ENCODE measurements at places on chromosomes 7 and 10. TPM values are rescaled to one million over a fixed set of nuclear protein-coding genes. Genes with fewer than 3 reads are reported as not detected.

HTR5A gene
- total RNA-seq = not detected

DNA sequence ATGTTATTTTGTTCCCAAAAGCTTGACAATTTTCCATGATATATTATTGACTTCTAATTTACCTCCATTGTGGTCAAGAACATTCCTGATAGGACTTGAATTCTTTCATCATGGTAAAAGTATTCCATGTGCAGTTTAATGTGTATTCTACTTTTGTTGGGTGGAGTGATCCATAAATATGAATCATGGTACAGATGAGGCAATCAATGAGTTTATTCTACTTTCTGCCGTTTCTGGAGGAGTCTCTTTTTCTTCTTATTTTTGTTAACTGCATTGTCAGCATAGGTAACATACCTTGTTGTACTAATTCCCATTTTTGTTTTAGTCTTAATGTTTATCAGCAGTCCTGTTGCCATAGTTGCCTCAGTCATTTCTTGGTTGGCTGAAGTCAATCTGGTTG lies 69.6 kb downstream of the SHOC2 start:
- H3K4me1 ChIP-seq = peaks cover 46% of the 10 kb centered on the region
- H3K4me3 ChIP-seq = no peak overlapping the region
- no peak for DNase-seq
- H3K27ac ChIP-seq = no peak overlapping the region
- no peaks in the 10 kb centered on the region for H3K27me3 ChIP-seq

DNA sequence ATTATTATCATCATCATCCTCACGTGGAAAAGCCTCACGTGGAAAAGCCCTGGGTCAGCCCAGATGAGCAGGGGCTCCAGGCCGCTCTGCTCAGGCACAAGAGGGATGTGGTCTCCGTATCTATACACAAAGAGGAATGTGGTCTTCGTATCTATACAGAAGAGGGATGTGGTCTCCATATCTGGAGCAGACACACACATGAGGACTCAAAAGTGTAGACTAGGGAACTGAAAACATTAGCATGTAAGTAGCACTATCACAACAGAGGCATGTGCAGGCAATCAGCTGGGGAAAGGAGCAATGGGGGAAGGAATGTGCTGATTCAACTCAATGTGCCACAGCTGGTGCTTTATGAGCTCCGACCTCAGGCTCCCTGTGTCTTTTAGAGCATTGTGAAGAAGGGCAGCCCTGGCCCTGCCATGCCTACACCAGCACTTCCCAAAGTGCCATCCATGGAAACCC lies 86.5 kb downstream of the PLXNA4 start:
- H3K27me3 ChIP-seq = no peaks in the 10 kb centered on the region
- H3K36me3 ChIP-seq = no peaks in the 10 kb centered on the region
- no peak overlapping the region for H3K27ac ChIP-seq
- H3K4me3 ChIP-seq = no peak overlapping the region
- H3K4me1 ChIP-seq = peaks cover 42% of the 10 kb centered on the region

GRCh38 chr7:126718419-126718818 lies 534.3 kb downstream of the GRM8 start:
- H3K27ac ChIP-seq = no peak overlapping the region
- H3K4me1 ChIP-seq = no peaks in the 10 kb centered on the region
- H3K36me3 ChIP-seq = no peaks in the 10 kb centered on the region
- DNase-seq = no peak
- peaks cover 2% of the 10 kb centered on the region for H3K27me3 ChIP-seq

GALNT17 gene
- not detected for total RNA-seq

GRCh38 chr10:28217848-28218247 lies 85.0 kb downstream of the MPP7 start:
- no peaks in the 10 kb centered on the region for H3K27me3 ChIP-seq
- H3K27ac ChIP-seq = peak overlapping the region; percentile 18
- peaks cover 30% of the 10 kb centered on the region for H3K4me1 ChIP-seq
- peak; percentile 29 for DNase-seq

DNA sequence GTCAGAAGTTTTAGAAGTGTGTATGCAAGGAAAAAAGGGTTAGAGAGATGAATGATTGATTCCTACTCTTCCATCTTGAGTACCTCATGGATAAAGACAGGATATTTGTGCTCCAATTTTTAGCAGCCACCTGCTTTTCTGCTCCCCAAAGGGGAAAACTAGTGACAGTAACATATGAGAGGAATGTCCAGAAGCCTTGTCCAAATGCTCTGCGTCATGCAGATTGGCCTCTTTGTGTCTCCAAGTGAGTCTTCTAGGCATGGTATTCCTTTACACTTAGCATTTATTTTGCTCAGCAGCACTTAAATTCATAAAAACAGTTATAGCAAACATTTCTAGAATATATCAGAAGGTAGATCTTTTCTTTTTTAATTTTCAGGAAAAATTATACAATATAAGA lies 306.8 kb downstream of the CNTNAP2 start:
- H3K27ac ChIP-seq = no peak overlapping the region
- no peaks in the 10 kb centered on the region for H3K36me3 ChIP-seq
- no peak overlapping the region for H3K4me3 ChIP-seq
- H3K27me3 ChIP-seq = no peaks in the 10 kb centered on the region
- no peak for DNase-seq
- H3K4me1 ChIP-seq = no peaks in the 10 kb centered on the region

- H3K27ac ChIP-seq = peak overlapping the region; percentile 55
- peaks cover 30% of the 10 kb centered on the region for H3K27me3 ChIP-seq
- H3K4me3 ChIP-seq = no peak overlapping the region
- DNase-seq = peak; percentile 54
- peaks cover 21% of the 10 kb centered on the region for H3K4me1 ChIP-seq
Observed at GRCh38 chr10:2948127-2948854, 119.1 kb upstream of the PFKP start.

TRPV6 gene
- not detected for total RNA-seq

IRF5 gene
- total RNA-seq = 7.7 TPM

GRCh38 chr10:81696609-81697388 lies 178.2 kb upstream of the NRG3 start:
- no peak for DNase-seq
- H3K4me1 ChIP-seq = no peaks in the 10 kb centered on the region
- no peak overlapping the region for H3K27ac ChIP-seq
- H3K27me3 ChIP-seq = no peaks in the 10 kb centered on the region
- H3K4me3 ChIP-seq = no peak overlapping the region

GRCh38 chr7:149716007-149716931 lies 57.1 kb downstream of the ZNF467 start:
- H3K27ac ChIP-seq = peak overlapping the region; percentile 52
- no peak for DNase-seq
- H3K4me3 ChIP-seq = peak overlapping the region; percentile 94

PFKFB3 gene
- 107 TPM for total RNA-seq

DNA sequence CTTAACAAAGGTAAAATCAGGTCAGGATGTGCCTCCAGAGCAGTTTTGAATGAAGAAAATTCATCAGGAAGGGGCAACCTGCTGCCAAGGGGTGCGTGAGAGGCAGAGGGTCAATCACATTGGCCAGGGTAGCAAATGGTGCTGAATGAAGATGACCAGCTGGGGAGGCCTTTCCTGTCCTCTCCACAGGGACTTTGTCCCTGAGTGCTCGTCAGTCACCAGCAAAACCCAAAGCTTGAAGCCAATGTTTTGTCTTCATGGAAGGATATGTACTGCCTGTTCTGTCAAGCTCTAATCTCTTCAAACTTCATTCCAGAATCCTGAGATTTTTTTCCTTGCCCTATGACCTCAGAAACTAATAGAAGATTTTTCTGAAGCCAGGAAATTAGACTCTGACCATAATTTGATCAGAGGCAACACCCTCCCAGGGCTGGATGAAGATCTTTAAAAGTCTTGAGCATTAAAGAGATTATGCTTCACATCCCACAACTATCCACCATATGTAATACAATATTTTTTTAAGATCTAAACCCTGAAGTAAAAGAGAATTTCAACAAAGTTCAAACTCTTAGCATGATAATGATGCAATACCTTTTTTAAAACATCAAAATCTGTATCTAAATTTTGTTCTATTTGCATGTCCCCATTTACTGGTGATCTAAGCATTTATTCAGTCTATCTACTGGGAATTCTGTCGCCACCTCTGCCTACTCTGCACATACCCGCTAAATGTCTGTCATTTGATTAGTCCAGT lies 243.0 kb downstream of the SNX13 start:
- no peak overlapping the region for H3K27ac ChIP-seq
- H3K4me3 ChIP-seq = no peak overlapping the region
- no peaks in the 10 kb centered on the region for H3K4me1 ChIP-seq

- H3K36me3 ChIP-seq = no peaks in the 10 kb centered on the region
- DNase-seq = peak; percentile 70
- peaks cover 27% of the 10 kb centered on the region for H3K4me1 ChIP-seq
- no peak overlapping the region for H3K27ac ChIP-seq
Observed at GRCh38 chr10:113007343-113007771, 57.3 kb downstream of the TCF7L2 start.

TMEM168 gene
- total RNA-seq = 15.5 TPM

- H3K4me1 ChIP-seq = peaks cover 10% of the 10 kb centered on the region
- no peak overlapping the region for H3K27ac ChIP-seq
- H3K4me3 ChIP-seq = peak overlapping the region; percentile 60
- no peaks in the 10 kb centered on the region for H3K36me3 ChIP-seq
Observed at GRCh38 chr10:75410132-75411005, 8.8 kb upstream of the ZNF503 start.

DNA sequence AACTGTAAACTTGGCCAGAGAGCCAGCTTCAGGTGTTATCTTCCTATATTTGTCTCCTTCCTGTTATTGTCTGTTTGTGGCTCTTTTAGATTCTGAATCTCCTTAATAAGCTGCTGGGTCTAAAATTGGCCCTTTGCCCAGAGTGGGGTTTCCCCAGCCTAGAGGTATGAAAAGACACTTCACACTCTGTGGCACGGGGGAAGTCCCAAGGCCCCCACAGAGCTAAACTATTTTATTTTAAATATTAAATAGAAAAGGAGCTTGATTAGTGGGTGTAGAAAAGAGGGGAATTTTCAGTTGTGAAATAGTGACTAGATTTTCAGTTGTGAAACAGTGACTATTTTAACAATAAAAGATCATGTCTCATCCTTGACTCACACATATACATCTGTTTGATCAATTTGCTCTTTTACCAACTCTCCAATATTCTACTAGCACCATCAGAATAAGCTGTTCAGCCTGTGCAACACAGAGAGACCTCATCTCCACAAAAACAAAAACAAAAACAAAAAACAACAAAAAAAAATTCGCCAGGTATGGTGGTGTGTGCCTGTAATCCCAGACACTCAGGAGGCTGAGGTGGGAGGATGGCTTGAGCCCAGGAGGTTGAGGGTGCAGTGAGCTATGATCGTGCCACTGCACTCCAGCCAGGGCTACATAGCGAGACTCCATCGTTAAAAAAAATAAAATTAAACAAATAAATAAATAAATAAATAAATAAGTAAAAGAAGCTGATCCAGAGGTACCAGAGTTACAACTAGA lies 24.9 kb upstream of the ADO start:
- H3K4me1 ChIP-seq = peaks cover 44% of the 10 kb centered on the region
- H3K36me3 ChIP-seq = no peaks in the 10 kb centered on the region
- H3K27me3 ChIP-seq = no peaks in the 10 kb centered on the region
- H3K27ac ChIP-seq = peak overlapping the region; percentile 80

LRRC18 gene
- not detected for total RNA-seq

- no peak overlapping the region for H3K27ac ChIP-seq
- H3K4me3 ChIP-seq = peak overlapping the region; percentile 62
- H3K27me3 ChIP-seq = peaks cover 19% of the 10 kb centered on the region
- peaks cover 8% of the 10 kb centered on the region for H3K4me1 ChIP-seq
Observed at GRCh38 chr10:104274762-104275721, 6.1 kb downstream of the GSTO2 start.

DNA sequence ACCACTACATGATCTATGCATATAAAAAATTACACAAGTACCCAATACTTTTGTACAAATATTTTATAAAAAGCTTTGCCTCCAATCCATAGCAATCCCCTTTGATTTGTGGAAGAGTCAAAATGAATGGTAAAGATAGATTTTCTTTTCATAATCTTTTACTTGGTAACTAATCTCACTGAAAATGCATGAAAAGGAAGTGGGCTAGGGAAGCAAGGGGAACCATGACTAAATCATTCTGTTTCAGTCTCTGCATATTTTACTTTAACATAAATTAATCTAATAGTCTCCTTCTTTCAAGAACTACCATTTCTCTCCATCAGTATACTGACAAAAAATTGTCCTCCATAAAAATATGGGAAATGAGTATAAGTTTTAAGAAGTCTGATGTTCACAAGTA lies 96.9 kb downstream of the TES start:
- no peaks in the 10 kb centered on the region for H3K36me3 ChIP-seq
- H3K4me3 ChIP-seq = no peak overlapping the region
- no peak overlapping the region for H3K27ac ChIP-seq
- DNase-seq = no peak
- H3K4me1 ChIP-seq = no peaks in the 10 kb centered on the region
- H3K27me3 ChIP-seq = peaks cover 7% of the 10 kb centered on the region

GRCh38 chr7:38855867-38856266 lies 53.1 kb downstream of the VPS41 start:
- H3K4me1 ChIP-seq = peaks cover 7% of the 10 kb centered on the region
- no peak for DNase-seq
- H3K27me3 ChIP-seq = no peaks in the 10 kb centered on the region
- H3K27ac ChIP-seq = no peak overlapping the region
- H3K36me3 ChIP-seq = peaks cover 26% of the 10 kb centered on the region

LRMDA gene
- total RNA-seq = not detected

MMP21 gene
- total RNA-seq = not detected

- no peak for DNase-seq
- no peaks in the 10 kb centered on the region for H3K4me1 ChIP-seq
- H3K27ac ChIP-seq = no peak overlapping the region
- no peaks in the 10 kb centered on the region for H3K36me3 ChIP-seq
- no peaks in the 10 kb centered on the region for H3K27me3 ChIP-seq
Observed at GRCh38 chr7:25642849-25643248, 414.6 kb upstream of the NPVF start.

OR2A2 gene
- total RNA-seq = not detected

PTPRZ1 gene
- not detected for total RNA-seq

CALCR gene
- not detected for total RNA-seq

ADO gene
- total RNA-seq = 28.0 TPM

DNA sequence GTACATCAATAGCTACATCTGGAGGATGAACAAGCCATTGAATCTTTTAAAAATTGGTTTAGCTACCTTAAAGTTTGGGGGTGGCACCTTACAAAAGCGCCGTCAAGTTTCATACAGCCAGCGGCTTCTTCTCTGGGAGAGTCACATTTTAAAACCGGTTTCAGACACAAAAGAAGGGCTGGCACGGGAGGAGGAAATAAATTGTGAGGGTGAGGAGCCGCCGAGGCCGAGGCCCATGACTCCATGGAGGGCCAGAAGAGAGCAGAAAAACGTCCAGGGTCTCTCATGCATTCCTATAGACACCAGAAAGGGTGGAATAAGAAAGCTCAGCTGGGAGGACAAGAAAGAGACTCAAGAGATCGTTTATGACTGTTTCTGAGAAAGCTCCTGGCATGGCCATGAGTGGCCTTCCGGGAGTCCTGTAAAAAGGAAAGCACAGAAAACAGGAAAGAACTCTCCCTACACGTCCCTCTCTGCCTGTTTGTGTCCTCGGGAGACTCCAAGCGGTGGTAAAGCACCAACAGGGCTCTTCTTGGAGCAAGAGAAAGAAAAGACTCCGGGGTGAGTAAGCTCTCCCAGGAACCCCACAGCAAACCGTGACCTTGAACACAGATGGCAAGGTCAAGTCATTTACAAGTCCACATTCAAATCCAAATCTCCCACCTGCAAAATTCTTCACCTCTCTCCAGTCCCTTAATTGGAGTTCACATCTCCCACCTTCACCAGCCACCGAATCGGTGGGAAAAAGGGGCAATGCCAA lies 1.8 kb downstream of the FRAT2 start:
- H3K27ac ChIP-seq = peak overlapping the region; percentile 67
- H3K36me3 ChIP-seq = peaks cover 6% of the 10 kb centered on the region
- peak overlapping the region; percentile 77 for H3K4me3 ChIP-seq
- peaks cover 52% of the 10 kb centered on the region for H3K4me1 ChIP-seq
